ENCODE measurements at places on chromosomes 2 and 18.

DNA sequence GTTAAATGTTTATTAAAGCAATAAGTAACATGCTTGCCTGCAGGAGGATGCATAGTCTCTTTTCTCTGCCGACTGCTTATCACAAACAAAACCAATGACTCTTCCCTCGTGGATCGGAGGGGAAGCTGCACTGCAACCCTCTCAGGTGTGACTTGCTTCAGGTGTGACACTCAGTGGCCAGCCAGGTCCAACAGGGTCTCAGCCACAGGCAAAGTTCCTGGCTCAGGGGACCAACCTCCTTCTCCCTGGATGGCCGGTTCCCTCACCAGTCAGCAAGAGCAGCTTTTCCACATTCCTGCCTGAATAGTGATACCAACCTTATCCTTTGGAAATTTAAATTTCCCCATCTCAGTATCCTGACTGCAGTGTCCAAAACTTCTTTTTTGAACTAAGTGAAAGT lies 383.5 kb downstream of the CMPK2 start:
- DNase-seq: no peak

DNA sequence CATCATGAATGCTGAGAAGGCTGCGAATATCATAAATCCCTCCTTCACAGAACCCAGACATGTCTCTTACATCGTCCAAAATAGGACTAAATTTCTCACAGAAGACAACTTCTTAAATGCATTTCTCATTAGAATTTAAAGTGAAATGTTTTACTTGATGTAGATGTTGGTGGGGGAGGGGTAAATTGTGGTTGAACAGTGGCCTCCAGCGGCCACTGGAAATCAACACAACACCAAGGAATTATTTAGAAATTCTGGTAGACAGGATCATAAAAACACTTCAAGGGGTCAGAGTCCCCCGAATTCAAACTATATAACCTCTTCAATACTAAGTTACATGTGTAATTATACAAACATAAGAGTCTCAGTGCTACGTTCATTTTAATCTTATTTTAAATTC lies 135.9 kb downstream of the ABCA12 start:
- no peak for DNase-seq

DNA sequence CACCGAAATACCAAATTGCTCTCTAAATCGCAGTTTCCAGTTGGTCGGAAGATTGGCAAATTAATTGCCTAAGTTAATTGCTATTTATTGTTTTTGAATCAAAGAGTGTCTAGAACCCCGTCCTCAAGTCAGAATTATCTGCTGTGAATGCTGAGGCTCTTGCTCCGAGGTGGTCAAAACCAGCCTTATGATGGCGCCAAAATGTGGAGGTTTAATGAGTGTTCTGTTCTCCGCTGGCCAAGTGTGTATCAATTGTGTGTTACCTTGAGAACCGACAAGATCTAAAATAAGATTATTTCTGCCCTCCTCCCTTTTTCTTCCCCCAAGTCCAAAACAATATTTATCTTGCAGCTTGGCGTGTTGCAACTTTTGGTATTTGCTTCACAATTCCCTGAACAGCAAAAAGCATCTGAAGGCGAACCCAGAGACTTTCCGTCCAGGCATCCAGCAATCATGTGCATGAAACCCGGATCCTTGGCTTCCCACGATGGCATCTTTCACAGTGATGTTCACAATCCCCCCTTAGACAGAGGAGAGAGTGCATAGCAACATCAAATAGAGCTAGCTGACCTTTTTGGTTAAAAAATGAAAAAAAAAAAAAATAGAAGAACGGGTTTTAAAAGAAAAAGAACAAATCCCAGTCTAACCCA lies 323.0 kb downstream of the MYCN start:
- DNase-seq: no peak

- DNase-seq: no peak
Measured at GRCh38 chr2:197109326-197109725, 182.8 kb upstream of the PGAP1 start.

GRCh38 chr2:144681389-144681788 lies 161.5 kb upstream of the ZEB2 start:
- DNase-seq: no peak

DNA sequence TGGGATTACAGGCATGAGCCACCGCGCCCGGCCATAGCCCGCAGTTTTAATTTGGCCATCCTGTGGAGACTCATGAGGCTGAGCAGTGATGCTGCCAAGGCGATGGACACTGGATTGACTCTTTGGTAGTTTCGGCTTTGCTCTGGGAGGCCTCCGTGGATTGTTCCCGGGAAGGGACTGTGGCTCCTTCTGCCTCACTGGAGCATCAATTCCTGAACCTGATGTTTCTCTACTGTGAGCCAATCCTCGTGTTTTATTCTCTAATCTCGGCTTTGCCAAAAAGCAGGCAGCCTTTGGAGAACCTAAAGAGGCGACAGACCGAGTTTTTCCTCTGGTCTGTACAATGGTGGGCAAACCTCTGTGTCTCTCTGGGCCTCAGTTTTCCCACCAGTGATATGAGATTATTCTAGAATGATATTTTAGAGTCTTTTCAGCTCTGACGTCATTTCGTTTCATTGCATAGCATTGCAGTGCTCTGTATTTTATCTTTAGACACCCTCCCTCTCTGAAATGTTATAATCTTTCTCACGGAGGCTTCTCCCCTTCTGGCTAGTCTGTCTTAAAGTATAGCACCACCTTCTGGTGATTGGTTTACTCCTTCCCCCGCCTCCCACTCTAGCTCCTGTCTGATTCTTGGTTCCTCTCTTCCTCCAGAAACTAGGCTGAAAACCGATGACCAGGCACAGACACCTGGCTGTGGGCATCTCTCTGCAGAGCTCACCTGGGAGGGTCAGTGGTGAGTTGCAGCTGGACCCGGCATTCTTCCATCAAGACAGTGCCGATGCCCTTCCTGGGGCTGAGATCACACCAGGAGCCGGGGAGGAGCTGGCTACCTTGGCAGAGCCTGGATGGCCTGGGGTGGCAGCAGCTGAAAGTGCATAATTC lies 341.3 kb downstream of the MYCN start:
- DNase-seq: no peak

- no peak for DNase-seq
Measured at GRCh38 chr2:168874368-168875054, 15.7 kb downstream of the SPC25 start.

DNA sequence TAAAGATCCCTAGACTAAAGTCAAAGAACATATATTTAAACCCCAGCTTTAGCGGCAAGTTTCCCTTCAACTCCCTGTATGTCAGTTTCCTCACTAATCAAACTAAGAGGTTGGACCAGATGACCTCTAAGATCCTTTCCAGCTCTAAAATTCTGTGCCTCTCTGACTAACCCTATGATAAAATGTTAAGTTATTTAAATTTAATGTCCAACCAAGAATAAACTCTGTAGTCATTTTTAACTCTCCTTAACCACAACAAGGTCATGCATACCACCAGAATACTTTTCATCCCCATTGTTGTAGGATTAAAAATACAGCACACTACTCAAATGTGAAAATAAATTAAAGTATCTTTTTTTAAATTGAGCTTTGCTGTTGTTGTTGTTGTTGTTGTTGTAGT lies 5.2 kb upstream of the PDE1A start:
- DNase-seq: no peak

DNA sequence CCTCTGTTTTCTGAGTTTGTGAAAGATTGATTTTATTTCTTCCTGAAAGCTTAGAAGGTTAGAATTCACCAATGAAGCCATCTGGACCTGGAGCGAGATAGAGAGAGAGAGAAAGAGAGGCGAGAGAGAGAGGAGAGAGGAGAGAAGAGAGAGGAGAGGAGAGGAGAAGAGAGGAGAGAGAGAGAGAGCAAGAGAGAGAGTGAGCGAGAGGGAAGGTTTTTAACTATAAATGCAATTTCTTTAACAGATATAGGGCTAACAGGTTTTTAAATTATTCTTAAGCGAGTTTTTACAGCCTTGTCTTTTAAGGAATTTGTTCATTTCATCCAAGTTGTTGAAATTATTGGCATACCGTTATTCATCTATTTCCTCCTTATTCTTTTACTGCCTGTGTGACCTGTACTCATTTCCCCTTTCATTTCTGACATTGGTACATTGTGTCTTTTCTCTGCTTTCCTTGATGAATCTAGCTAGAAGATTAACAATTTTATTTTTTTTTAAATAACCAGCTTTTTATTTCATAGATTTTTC lies 56.1 kb downstream of the BABAM2 start:
- no peak for DNase-seq

DNA sequence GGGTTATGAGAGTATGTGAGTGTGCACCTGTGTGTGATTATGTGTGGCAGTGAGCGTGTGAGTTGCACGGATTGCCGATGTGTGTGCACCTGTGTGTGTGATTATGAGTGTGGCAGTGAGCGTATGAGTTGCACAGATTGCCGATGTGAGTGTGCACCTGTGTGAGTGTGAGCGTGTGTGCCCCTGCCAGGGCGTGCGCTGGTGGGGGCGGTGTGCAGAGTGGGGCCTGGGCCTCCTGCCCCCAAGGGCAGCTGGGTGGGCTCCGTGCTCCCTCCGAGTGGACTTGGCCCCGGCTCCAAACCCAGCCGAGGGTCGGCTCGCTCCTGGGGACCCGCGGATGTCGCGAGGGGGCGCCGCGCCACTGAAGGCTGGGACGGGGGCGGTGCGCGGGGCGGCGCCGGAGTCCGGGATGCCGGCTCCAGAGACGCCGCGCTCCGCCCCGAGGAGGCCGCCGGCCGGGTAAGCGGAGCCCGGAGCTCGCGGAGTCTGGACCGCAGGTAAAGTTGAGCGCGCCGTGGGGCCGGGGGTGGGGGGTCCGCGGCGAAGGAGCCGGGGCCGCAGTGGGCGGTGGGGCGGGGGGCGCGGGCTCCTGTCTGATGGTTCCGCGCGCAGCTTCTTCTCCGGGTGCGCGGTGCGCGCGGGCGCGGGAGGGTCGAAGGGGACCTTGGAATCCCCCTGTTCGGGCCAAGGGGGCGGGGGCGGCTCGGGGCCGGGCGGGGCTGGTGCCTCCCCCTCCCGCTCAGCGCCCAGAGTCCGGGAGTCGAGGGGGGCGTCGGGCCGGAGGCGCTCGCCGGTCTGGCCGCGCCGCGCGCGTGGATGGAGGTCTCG lies at the start of gene KCNG2:
TSS of gene KCNG2 (plus strand) at position 421 of the 828 bp plus-strand sequence. CDS start 65,730 bp downstream, outside the sequence.
- peak; percentile 19 for DNase-seq

- DNase-seq: no peak
Measured at GRCh38 chr18:62343316-62343715, 18.2 kb downstream of the TNFRSF11A start.

DNA sequence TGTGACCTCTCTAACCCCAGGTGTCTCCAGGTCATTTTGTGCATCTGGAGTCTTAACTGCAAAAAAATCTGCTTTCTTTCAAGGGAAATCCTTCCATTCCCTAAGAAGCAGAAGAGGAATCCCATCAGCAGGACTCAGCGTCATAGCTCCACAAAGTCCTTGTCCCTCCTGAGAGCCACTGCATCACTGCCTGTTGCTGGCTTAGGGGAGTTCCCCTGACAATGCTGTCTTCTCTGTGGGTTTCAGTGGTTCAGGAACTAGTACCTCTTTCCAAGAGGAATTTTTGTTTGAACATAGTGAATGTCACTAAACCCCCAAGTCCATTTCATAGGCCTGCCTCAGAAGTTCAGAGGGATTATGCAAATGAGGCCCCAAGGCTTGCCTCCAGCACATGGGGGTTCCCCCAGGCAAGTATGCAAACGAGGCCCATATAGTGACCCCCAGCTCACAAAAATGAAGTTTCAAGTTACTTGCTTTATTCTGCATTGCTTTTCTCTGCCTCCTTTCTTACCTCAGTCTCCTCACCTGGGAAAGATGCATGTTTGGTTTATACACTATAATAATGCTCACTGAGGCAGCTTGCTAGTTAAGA lies 513.9 kb upstream of the MEX3C start:
- DNase-seq: no peak

DNA sequence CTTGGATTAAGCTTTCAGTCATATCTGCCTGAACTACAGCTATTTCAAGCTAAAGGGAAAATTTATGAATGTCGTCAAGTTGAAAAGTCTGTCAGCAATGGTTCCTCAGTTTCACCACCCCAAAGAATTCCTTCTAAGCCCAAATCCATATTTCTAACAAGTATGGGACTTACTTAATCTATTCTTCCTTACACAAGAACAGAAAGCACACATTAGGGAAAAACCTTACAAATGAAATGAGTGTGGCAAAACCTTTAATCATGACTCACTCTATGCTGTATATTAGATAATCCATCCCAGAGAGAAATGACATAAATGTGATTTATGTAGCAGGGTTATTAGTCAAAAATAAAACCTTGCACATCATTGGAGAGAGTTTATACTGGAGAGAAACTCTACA lies 78.9 kb downstream of the RAB31 start:
- no peak for DNase-seq

DNA sequence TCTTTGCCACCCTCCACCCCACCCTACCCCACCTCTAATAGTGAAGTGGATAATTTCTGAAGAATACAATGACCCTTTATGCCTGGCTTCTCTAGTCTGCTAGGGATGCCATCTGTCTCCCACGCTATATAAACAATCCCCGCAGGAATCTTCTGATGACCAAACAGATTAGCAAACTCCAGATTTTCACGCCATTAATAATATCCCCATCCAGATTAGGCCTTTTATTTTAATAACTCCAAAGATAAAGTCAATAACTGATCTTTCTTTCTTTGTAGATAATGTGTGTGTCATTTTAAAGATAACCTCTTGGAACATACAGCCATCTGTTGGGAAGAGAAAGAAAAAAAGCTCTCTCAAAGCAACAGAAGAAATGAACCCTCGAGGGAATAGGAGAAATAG lies 47.9 kb upstream of the CCDC150 start:
- DNase-seq: no peak

- DNase-seq: no peak
Measured at GRCh38 chr2:554444-554843, 122.8 kb downstream of the TMEM18 start.

DNA sequence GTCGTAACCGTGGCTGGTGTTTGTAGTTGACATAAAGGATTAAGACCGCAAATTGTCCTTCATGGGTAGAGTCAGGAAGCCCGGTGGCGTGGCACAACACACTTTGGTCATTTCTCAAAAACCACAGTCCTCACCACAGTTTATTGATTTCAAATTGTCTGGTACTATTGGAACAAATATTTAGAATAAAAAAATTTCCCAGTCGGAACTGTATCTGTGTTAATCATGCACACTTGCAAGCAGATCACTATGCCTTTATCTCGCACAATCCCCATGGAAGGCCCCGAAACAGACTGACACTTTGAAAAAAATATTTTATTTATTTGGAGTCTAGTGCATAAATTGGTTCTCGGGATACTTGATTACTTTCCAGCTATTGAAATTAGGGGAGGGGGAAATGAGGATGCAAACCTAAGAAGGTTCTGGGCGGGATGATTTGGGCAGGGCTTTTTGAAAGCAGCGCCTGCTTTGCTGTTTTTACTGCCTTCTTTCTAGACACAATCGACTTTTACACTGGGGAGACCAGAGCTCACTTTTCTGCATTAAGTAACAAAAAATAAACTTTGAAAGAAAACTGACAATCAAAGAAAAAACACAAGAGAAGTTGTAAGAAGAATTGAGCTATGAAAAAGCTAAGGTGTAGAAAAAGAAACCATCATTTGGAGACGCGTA lies 15.4 kb upstream of the HOXD1 start:
- DNase-seq: no peak

GRCh38 chr2:118967124-118967880 lies 25.3 kb downstream of the MARCO start:
- no peak for DNase-seq

GRCh38 chr18:34084635-34085034 lies 140.1 kb downstream of the NOL4 start:
- DNase-seq: no peak

GRCh38 chr2:134035605-134036370 lies 218.1 kb upstream of the MGAT5 start:
- no peak for DNase-seq
